ENCODE measurements at places on chromosomes 7 and 10. TPM values are rescaled to one million over a fixed set of nuclear protein-coding genes. Genes with fewer than 3 reads are reported as not detected.

GRM3 gene
- not detected for total RNA-seq

GRCh38 chr7:37674531-37674930 lies 9.0 kb upstream of the GPR141 start:
- H3K27ac ChIP-seq = no peak overlapping the region
- H3K27me3 ChIP-seq = peaks cover 28% of the 10 kb centered on the region
- peaks cover 1% of the 10 kb centered on the region for H3K4me1 ChIP-seq
- DNase-seq = no peak
- H3K4me3 ChIP-seq = no peak overlapping the region

DNA sequence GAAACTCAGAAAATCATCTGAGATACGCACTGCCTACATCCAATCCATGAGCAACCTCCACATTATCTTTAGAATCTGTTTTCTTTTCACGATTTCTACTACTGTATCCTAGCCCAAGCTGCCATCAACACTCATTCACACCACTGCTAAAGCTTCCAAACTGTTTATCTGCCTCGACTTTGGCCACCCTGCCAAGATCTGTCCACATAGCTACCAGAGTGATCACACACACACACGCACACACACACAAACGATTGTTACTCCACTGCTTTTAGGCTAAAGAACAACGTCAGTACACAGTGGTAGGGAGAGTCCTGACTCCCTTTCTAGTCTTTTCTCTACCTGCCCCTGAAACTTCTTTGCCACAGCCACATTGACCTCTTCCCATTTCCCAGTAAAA lies 142.0 kb downstream of the CCDC71L start:
- H3K4me3 ChIP-seq = no peak overlapping the region
- no peak overlapping the region for H3K27ac ChIP-seq
- H3K27me3 ChIP-seq = peaks cover 16% of the 10 kb centered on the region
- no peaks in the 10 kb centered on the region for H3K4me1 ChIP-seq
- no peak for DNase-seq

GRCh38 chr7:127594490-127594889 lies 954 bp downstream of the FSCN3 start:
- DNase-seq = no peak
- no peak overlapping the region for H3K4me3 ChIP-seq
- no peak overlapping the region for H3K27ac ChIP-seq
- peaks cover 21% of the 10 kb centered on the region for H3K36me3 ChIP-seq

DNA sequence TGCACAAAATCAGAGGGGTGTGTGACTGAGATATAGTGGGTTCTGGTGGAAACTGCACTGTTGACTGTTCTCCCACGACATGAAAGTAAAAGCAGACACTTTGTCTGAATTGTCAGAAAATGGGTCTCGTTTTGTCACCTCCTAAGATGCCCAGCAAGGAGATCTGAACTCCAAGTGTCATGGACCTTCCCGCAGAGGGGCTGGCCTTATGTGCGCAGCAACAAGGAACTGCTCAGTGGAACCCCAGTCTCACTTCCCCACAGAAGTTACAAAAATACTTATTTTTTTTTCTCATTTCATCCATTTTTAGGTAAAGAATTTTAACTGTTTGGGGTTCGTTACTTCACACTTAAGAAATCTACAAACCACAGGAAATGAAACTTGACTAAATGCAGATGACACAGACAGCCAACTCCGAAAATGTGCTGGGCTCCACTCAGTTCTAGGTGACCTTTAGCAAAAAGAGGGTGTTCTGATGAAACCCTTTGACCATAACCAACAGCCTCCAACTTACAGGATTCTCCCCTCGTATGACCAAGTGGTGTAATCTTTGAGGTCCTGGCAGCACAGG lies 115.0 kb downstream of the FAM107B start:
- H3K27me3 ChIP-seq = no peaks in the 10 kb centered on the region
- peak; percentile 62 for DNase-seq
- peak overlapping the region; percentile 91 for H3K27ac ChIP-seq
- H3K4me1 ChIP-seq = peaks cover 56% of the 10 kb centered on the region

- H3K27me3 ChIP-seq = no peaks in the 10 kb centered on the region
- peaks cover 25% of the 10 kb centered on the region for H3K36me3 ChIP-seq
- H3K4me3 ChIP-seq = no peak overlapping the region
- DNase-seq = no peak
These were observed 63.2 kb downstream of the PRPF18 start for GRCh38 chr10:13649844-13650520.

DNA sequence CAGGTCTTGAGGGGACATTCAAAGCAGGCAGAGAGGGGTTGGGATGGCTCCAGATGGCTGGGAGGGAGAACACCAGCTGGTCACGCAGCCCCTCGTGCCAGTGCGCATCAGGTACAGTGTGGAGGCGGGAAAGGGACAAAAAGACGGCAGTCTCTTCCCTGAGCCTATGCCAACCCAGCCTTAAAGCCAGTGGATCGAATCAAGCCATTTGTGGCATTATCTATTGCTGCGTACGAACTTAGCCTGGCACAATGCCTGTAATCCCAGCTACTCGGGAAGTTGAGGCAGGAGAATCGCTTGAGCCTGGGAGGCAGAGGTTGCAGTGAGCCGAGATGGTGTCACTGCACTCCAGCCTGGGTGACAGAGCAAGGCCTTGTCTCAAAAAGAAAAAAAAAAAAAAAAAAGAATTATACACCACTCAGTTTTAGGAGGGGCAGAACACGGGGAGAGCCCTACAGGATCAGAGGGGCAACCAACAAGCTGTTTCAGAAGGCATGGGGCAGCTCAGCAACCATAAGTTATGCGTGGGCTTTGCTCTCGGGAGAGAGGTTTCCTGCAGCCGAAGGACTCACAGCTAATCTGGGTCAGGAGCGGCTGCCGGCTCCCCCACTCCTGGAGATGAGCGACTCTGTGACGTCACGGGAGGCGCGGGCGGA lies 356 bp upstream of the NDUFB2 start:
- H3K4me3 ChIP-seq = peak overlapping the region; percentile 90
- H3K27me3 ChIP-seq = no peaks in the 10 kb centered on the region
- H3K36me3 ChIP-seq = peaks cover 28% of the 10 kb centered on the region
- DNase-seq = peak; percentile 96
- peaks cover 29% of the 10 kb centered on the region for H3K4me1 ChIP-seq

- no peak for DNase-seq
- no peaks in the 10 kb centered on the region for H3K36me3 ChIP-seq
- no peak overlapping the region for H3K4me3 ChIP-seq
- H3K4me1 ChIP-seq = no peaks in the 10 kb centered on the region
- H3K27ac ChIP-seq = no peak overlapping the region
These were observed 34.6 kb downstream of the MALSU1 start for GRCh38 chr7:23333671-23334246.
